ENCODE measurements at places on chromosomes 1 and 21.

DNA sequence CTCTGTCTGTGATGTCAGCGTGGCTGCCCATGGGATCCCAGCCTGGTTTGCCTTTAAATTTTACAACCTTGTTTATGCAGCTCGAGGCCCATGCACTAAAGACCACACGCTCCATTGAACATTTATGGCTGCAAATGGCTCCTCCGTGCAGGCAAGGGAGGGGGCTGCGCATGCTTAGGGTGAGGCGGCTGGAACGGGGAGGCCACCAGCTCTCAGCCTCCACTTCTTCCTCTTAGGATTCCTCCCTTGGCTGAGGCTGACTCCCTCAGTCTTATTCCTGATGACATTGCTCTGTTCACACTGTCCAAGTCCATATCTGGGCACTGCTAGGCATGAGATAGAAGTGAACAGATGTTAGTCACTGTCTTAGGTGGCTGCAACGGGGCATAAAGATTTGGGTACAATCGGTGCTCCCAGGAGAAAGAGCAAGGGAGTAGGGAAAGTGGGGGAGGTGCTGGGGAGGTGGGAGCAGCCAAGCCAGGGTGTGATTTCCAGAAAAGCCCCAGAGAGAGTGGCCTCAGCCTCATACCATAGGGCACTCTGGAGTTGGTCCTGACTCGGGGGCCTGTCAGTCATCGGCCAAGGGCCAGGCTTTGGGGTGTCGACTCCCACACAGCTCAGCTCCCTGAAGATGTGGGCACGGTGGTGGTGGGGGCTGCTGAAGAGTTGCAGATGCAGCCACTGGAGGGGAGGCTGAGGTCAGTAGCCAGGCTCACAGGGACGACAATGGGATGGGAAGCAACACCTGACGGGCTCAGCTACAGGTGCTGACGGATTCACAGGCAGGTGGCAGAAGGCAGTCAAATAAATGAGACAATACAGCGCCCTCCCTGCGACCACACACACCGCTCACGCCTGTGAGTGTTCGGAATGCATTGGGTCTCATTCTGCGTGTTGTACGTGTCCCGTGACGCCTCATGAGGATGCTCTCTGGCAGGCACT, 37.3 kb upstream of the ACTL8 start:
- peak; percentile 4 for DNase-seq

GRCh38 chr1:93702828-93703183, 21.2 kb upstream of the BCAR3 start:
- no peak for DNase-seq

GRCh38 chr1:246215510-246215903, 291.6 kb downstream of the SMYD3 start:
- no peak for DNase-seq

DNA sequence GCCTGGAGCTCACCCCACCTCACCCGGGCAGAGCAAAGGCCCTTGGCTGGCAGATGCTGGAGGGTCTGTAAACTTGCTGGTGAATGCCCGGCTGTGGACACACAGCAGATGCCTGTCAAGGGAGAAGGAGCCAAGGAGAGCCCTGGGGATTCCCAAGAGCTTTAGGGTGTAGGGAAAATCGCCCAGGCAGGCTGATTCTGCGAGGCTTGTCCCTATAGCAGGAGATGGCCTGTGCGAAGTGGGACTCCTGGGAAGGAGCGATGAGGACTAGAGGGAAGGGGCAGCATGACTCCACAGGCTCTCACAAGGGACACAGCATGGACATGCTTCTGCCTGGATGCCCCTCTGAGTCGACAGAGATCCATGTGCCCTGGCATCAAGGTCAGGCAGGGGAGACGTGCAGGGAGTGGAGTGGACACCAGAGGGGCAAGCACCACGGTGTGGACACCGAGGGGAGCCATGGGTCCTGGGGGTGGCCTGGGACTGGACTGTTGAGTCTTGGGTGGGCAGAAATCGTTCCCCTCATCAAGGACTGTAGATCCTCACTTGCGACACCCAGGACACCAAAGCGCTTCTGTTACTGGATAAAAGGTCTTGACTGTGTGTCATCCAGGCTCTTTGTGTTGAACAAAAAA, 71.4 kb upstream of the ABCG1 start:
- no peak for DNase-seq

DNA sequence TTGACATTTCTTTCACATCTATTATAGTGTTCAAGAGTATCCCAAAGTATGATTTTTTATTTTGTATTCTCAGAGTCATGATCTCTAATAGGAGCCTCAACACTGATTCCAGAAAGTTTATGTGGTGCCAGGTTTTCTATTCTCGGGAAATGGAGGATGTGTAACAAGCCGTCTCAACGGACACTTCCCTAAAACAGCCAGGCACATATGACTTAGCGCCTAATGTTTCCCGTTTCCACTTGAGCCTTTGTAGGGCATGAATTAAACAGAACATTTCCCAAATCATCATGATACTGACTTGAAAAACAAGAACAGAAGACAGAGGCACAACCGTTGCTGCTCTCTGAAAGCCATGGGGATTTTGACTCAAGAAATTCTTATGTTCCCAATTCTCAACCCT, 8.0 kb downstream of the CYYR1 start:
- DNase-seq, result no peak

DNA sequence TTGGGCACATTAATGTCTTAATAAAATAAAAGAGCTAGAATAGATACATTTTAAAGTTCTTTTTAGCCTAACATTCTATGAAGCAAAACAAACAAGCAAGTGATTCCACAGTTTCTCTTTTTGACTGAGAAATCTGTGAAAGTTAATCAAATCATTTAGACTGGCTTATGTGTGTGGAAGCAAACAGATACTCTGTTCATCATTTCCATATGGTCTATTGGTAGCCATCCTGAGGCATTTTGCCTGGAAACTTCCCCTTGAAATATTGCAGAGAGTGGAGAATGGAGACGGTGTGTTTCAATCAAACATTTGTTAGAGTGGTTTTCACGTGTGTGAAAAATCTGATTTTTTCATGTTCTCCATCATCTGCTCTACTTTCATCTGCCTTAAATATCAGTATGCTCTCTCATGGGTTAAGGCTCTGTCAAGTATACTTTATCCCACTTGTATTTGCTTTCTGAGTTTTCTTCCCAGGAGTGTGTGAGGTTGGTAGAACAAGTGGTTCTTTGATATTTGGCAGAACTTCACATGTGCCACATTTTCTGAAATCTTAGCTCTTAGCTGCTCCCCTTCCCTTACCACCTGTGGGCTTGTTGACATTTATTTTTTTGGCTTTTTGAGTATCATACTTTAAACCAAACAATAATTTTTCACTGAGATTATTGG, 139.1 kb upstream of the PTGFR start:
- DNase-seq, result no peak

- DNase-seq, result no peak
These were observed 118.9 kb downstream of the PGBD5 start for GRCh38 chr1:230307213-230307612.

- no peak for DNase-seq
These were observed 2.4 kb upstream of the CTTNBP2NL start for GRCh38 chr1:112393631-112393974.

All from NCI-H1417 (cell line).